ENCODE measurements at places on chromosomes 13 and 19. TPM values are rescaled to one million over a fixed set of nuclear protein-coding genes. Genes with fewer than 3 reads are reported as not detected.
A peak's percentile ranks its signal among the peaks of the same experiment; 100 is the strongest.

The PCID2 gene
- 55.4 TPM for total RNA-seq

The SIGLEC9 gene
- total RNA-seq: 0.20 TPM

DNA sequence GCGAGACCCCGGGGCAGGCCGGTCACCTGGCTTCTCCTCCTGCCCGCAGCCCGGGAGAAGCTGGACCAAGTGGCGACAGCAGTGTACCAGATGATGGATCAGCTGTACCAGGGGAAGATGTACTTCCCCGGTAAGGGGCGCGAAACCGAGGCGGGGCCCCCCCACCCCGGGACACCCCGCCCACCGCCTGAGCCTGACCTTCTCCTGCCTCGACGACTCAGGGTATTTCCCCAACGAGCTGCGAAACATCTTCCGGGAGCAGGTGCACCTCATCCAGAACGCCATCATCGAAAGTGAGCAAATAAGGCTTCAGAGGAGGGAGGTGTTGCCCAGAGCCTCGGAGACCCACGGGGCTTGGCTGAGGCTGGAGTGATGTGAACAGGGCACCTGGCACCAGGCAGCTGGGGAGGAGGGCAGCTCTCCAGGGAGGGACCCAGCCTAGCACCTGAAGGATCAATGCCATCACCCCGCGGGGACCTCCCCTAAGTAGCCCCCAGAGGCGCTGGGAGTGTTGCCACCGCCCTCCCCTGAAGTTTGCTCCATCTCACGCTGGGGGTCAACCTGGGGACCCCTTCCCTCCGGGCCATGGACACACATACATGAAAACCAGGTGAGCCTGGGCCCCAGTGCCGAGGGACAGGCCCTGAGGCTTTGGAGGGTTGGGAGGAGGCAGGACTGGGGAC is 629 bp downstream of the IZUMO4 start:
- no peak for DNase-seq

The NPHS1 gene
- total RNA-seq: 0.36 TPM

DNA sequence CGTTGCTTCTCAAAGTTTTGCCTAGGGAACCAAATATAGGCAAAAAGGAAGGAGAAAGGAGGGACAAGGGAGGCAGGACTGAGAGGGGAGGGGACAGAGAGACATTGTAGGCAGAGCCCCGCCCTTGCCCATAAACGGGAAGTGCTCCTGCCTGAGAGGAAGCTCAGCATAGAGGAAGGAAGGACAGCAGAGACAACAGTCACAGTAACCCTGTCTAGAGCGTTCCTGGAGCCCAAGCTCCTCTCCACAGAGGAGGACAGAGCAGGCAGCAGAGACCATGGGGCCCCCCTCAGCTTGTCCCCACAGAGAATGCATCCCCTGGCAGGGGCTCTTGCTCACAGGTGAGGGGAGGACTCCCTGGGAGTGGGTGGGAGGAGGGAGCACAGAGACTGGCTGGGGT is at the start of gene CEACAM21:
Gene CEACAM21 (plus strand): TSS at position 169 of the 400 bp plus-strand sequence. CDS start 109 bp downstream, at position 278.
- DNase-seq: no peak

The SPC24 gene
- total RNA-seq: 11.5 TPM

The CGB2 gene
- not detected for total RNA-seq

GRCh38 chr13:43831088-43831487 is 44.3 kb upstream of the ENOX1 start:
- no peak for DNase-seq

DNA sequence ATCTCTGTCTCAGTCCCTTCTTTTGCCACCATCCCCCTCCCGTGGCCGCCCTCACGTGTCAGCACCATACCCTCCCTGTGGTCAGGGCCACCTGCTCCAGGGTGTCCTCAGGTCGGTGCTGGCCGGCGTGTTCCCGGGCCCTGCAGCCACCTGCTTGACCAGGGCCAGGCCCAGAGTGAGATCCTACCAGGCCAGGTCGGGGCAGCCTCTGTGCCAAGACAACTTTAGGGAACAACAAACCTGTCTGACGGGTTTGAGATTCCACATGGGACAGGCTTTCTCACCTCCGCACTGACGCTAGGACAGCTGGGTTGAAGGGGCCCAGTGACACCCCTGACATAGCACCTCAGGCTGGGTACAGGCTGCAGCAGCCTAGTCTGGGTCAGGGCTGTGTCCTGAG is 7.5 kb upstream of the SBNO2 start:
- DNase-seq: peak; percentile 43

- no peak for DNase-seq
These were observed 123.3 kb downstream of the AKAP11 start for GRCh38 chr13:42395086-42395821.

The IGFL1 gene
- not detected for total RNA-seq

DNA sequence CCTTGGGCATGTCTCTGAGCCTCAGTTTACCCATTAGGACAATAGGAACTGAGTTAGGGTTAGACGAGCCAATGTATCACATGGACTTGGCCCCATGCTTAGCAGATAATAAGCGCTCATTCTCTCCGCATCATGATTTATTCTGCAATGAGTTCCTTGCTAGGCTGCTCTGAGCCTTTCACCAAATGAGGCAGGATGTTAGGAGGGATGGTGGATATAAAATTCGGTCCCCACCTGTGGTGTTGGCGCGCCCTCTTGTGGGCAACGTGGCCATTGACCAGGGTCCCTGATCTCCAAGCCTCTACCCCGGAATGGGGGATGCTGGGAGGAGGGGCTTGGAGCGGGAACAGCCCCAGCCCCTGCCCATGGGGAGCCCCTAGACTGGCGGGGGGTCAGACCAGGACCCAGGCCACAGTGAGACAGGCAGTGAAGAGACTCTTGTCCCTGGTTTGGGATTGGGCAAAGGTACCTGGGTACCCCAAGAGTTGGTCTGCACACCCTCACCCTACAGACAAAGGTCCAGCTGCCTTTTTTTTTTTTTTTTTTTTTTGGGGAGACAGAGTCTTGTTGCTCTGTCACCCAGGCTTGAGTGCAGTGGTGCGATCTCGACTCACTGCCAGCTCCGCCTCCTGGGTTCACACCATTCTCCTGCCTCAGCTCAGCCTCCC is 43.9 kb downstream of the CERS4 start:
- DNase-seq: peak; percentile 87

The DIRAS1 gene
- total RNA-seq: 1.5 TPM

The INAFM1 gene
- total RNA-seq: 1.7 TPM

Measured in hepatocyte (in vitro differentiated cells).